ENCODE measurements at places on chromosomes 16 and 17.

GRCh38 chr16:9665851-9666271, 516.4 kb downstream of the GRIN2A start:
- no peak for DNase-seq

DNA sequence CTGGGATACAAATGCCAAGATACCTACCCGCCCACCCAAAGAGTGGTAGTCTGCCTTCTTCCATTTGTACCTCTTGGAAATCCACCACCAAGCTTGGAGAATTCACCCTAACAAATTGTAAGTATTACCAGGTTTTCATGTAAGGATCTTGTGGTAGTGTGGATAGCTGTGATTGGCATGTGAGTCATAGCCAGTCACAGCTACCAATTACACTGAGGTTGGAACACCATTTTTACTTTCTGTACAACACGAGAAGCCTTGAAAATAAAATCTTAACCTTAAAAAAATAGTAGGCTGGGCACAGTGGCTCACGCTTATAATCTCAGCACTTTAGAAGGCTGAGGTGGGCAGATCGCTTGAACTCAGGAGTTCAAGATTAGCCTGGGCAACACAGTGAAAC, 18.5 kb upstream of the SLC35G3 start:
- DNase-seq: no peak

DNA sequence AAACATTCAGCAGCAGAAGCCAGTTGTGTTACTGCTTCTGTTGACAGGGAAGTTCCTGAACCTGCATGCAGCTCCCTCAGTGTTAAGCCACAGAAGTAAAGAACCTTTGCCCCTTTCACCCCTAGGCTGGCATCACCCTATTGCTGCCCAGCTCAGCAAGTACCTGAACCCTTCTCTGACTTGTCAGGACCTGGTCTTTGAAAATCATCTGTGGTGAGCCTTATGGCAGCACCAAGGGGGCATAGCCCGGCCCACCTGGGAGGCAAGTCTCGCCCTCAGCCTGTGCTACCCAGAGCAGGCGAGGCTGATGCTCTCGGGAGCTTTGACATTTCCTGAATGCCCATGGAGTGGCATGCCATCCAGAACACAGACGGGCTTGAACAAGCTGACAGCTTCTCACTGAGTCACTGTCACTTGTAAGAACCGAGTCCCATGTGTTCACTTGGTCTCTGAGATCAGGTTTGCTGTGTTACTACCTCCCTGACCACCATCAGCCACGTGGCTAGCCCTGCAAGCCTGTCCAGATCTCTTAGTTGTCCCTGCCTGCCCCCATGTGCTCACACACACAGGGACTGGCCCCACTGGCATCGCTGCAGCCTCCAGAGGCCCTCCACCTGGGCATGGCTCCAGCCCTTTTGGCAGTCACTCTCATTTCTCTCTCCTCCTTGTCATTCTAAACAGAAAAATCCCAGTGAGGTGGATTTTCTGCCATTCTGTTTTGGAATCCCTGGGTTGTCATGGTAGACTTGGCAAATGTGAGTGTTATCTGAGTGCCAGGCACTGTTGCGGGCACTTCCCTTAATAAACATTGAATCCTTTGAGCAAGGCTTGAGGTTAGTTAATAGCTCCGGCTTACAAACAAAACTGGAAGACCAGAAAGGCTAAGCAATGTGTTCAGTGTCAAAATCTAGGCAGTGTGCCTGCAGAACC, 2.9 kb upstream of the CARMIL2 start:
- DNase-seq: peak; percentile 35

DNA sequence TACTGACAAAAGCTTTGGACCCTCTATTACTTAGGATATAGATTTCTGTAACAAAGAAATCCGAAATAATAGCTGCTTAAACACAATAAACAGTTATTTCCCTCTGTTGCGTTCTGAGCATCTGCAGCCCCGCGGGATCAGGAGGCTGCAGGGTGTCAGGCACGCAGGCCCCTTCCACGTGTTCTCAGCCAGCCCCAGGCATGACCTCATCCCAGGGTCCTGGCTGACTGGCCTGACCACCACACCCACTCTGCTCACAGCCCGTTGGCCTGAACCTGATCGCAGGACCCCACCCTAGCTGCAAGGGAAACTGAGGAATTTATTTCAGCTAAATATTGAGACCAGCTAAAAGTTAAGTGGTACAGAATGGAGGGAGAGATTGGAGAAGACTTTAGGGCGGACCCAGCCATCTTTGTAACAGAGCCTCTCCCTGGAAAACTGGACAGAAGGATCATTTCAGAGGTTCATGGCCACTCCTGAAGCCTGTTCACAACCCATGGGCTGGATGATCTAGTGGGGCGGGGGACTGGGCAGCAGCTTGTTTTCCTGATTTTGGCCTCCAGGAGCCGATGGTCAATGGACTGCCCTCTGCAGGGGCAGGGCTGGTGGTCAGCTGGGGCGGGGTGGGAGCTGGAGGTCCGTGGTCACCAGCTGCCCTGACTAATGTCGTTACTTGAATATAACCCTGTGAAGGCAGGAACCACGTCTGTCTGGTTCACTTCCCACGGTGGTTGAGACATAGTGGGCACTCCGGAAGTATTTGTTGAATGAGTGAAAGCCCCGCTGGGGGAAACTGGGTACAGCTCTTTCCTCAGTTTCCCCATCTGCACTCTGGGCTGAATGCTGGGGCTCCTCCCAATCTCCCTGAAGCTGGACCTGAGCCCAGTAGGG, 10.9 kb downstream of the CETP start:
- no peak for DNase-seq

GRCh38 chr16:11058832-11059231, 114.5 kb downstream of the CLEC16A start:
- no peak for DNase-seq

DNA sequence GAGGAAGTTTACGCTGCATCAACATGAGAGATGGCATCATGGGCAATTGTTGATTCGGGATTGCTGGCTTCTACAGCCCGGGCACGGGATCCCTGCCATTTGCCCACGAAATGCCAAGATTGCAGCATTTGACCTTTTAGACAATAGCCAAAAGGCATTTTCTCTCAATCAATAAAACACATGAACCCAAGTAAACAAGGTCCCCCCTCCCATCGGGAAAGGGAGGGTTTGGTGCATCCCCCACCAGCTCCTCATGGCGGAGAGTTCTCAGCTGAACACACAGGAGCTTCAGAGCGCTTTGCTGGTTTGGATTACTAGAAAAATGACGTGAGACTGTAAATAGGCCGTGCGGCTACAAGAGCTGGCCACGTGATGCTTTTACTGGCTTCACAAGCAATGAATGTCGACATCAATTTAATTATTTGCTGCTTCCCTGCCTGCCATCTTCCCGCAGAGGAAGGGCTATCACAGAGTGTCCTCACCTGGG, 147.6 kb downstream of the C16orf95 start:
- no peak for DNase-seq

DNA sequence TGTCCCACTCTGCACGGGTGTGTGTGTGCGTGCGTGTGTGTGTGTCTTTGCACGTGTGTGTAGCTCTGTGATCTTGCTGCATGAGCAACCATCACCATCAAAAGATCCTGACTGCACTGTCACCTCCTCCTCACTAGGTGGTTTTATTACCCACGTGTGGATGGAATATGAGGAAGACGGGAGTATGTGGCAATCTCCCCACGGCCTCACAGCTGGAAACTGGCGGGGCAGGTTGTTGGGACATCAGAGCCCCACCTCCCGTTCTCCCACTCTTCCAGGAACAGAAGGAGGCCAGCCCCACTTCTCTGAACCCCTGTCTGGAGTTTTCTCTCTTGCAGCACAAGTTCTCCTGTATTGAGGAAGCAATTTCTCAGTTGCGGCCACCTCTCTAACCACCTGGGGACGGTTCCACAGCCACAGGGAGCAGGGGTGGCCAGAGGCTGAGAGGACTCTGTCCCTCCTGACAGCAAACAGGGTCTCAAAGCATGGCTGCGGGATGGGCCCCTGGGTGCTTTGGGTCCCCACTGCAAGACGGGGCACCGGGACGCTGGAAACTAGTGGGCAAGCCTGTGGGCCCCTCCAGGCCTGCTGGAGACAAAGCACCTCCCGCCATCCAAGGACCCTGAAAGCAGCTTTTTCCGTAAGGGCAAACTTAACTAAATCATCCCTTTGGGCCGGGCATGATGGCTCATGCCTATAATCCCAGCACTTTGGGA, 27.9 kb upstream of the ATP2C2 start:
- no peak for DNase-seq

DNA sequence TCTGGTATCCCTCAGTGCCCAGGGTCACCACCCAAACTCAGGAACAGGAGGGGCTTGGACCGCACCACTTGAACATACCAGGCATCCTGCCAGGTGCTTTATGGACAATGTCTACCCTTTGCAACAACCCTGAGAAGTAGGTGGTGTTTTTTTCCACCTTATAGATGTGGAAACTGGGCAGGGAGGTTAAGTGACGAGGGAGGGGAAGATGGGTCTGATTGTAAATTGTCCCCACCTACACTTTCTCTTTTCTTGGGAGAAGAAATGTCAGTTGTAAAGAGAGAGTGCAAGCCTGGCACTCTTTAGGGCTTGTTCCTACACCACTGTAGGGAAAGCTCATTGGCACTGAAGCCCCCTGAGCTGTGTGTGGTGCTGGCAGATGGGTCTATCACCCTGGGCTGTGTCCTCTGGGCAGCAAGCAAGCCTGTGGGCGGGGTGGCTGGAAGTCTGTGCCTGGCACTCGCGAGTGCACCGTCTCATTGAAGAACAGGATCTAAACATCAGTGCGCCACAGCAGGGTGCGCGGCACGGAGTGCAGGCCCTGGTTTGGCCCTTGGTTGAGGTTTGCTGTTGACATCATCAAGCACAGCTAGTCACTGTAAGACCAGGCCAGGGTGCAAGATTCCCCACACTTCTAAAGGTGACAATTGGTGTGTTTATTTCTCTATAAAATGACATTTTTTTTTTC, 15.1 kb downstream of the NOD2 start:
- DNase-seq: no peak

GRCh38 chr16:19785512-19786130, 67.5 kb downstream of the IQCK start:
- DNase-seq: no peak

All from H54 (cell line).